Right atrium auricular region (tissue), 2 donors: ENCODE measurements at places on chromosomes 2 and 18.

GRCh38 chr18:3596637-3597384 is 146.8 kb downstream of the TGIF1 start:
- DNase-seq: peak; percentile 83

DNA sequence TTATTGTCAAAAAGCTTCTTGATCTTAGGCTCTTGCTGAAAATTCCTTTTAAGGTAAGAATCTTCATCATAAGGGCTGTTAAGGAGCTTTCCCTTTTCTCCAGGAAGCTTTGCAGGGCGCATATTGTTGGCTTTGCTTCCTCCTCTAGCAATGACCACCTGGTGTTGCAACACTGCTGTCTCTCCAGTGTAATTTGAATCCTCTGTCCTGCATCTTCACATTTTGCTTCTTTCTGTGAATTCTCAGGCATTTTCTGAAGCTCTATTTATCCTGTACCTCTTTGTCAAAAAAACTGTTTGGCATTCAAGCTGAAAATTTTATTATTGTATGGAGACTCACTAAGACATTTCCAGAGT is 533.1 kb upstream of the CHAC2 start:
- no peak for DNase-seq

GRCh38 chr18:51390702-51391101 is 193.2 kb upstream of the MEX3C start:
- DNase-seq: no peak

GRCh38 chr2:228614741-228615140 is 433.3 kb upstream of the SPHKAP start:
- DNase-seq: no peak

GRCh38 chr18:6798896-6799295 is 69.4 kb downstream of the ARHGAP28 start:
- DNase-seq: no peak

DNA sequence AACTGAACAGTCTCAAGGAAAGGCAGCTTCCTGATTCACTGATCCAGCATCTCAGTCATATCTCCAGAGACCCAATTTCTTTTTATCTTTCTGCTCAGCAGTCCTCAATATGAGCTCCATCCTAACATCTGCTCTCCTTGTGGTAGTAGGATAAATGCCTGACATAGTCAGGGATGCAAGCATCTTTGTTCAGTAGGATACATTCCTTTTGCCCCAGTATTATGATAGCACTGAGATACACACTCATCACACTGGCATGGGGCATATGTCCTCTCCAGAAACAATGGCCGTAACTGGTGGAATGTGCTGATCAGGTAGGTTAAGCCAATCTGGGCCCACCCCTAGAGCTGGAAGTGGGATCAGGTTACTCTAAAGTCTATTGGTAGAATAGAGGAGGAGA is 207.2 kb downstream of the ETAA1 start:
- no peak for DNase-seq

DNA sequence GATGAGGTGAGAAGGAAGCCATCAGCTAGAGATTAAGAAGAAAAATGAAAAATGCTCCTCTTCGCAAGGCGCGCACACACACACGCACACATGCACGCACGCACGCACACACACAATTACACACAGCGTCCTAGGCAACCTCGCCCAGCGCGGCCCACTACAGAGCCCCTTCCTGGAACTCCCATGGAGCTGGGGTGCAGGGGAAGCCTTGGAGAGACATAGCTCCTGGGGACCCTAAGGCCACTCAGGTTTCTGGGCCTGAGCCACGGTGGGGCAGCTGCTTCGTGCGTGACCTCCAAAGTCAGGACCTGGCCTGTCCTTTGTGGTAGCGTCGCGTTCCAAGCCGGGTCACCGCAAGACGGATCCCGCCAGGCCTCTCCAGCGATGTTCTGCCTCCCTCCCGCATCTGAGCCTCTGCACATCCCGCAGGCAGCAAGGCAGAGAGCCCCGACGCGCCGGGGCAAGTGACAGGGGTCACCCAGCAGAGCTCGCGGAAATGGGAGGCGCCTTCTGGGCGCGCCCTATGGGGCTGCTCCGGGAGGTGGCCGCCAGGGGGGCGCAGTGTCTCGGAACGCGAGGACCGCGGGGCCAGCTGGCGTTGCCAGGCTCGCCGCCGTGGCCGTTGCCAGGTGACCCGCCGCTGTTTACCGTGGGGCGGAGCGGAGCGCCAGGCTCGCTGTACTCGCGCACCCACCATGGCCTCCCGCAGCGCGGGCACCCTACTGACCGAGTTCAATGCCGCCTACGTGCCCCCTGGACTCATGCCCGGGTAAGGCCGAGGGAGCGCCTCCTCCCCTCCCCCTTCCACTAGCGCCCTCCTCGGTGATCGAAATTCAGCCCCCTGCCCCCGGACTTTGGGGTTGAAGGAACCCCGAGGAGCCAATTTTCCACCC is 79.0 kb downstream of the CIB4 start:
- DNase-seq: no peak

GRCh38 chr18:23301972-23302371 is 151.1 kb upstream of the RIOK3 start:
- DNase-seq: no peak

DNA sequence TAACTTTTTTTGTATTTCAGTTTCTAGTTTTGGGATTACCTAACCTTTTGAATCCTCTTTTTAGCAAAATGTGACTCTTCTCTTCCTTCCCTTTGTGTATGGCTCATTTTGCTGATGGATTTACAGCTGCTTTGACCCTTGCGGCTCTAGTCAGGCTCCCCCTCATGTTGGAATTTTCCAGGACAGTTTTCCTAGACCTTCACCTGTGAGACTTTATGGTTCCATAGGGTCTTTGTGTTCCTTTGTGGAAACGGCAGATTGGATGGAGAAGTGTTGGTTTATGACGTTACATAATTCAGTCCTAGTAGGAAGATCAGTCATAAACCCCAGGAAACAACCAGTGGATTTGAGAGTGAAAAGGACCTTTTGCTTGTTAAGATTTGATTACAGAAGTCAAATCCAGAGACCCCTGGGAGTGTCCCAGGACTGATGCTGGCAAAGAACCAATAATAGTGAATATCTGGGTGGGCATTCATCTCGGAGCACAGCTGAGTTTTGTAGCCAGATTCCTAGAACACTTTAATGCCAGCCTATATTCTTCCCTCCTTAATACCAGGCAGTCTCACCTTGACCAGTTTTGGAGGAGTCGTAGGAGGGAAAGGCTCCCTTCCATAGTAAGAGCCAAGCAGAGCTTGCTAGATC is 42.7 kb downstream of the SOCS6 start:
- DNase-seq: no peak

GRCh38 chr2:173414823-173415322 is 60.2 kb downstream of the CDCA7 start:
- DNase-seq: no peak

DNA sequence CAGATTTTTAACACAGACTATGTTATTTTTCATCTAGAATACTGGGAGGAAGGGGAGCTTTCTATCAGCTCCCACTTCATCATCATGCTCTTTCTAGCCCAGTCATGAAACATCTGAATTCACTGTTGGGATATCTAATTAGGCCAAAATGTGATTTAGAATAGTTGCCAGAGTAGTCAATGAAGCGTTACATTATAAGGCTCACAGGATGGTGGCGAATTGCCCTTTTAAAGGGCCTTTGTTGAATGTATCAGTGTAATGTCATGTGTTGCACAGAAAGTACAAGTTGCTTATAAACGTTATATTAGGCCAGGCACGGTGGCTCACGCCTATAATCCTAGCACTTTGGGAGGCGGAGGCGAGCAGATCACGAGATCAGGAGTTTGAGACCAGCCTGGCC is 45.6 kb downstream of the PDE1A start:
- DNase-seq: no peak

- no peak for DNase-seq
Observed at GRCh38 chr2:28749526-28749925, 2.1 kb upstream of the PPP1CB start.

GRCh38 chr2:844715-845114 is 105.9 kb upstream of the SNTG2 start:
- no peak for DNase-seq

DNA sequence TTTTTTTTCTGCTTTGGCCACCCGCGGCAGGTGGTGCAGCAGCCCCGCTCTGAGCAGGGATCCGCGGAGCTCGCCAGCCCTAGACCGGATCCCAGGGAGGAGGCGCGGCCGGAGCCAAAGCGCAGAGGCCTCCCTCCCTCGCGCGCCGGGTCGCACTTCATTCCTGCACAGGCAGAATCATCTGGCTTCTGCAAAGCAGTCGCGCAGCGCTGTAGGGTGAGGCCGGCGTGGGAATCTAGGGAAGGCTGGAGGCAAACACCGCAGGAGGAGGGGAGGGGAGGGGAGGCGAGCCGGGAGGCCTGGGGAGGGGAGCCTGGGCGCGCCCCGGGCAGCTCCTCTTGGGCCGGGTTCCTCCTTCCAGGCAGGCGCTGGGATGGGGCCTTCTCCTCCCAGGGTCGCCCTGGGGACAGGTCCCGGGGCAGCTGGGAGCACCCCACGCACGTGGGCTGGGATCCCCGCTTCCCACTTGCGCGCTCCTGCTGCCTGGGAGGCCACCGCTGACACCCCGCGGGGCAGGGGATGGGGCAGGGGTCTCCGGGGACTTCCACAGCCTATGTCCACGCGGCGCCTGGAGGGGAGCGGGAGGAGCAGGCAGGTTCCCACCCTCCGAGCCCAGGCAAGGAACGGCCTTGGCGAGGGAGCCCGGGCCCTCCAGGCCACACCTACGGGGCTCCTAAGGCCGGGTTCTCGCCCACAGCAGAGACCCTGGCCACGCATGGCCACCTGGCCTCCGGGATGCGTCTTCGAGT is 45.0 kb downstream of the MBP start:
- DNase-seq: no peak

DNA sequence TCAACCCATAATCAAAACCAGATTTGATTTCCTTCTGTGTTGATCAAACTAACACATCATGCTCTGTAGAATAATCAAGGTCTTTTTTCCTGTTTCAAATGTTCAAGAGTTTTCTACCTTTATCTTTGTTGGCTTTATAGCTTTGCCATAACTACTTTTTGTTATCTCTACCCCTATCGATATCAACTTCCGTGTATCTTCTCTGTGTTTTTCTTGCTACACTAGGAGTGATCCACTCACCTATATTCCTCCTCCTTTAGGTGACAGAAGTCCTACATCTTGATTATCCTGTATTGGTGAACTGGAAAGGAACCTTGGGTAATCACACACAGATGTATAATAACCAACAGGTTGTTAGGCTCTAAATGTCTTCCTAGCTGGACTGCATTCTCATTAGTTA is 85.5 kb downstream of the LTBP1 start:
- DNase-seq: no peak

- DNase-seq: no peak
Observed at GRCh38 chr2:71919708-71920107, 228.0 kb downstream of the CYP26B1 start.

DNA sequence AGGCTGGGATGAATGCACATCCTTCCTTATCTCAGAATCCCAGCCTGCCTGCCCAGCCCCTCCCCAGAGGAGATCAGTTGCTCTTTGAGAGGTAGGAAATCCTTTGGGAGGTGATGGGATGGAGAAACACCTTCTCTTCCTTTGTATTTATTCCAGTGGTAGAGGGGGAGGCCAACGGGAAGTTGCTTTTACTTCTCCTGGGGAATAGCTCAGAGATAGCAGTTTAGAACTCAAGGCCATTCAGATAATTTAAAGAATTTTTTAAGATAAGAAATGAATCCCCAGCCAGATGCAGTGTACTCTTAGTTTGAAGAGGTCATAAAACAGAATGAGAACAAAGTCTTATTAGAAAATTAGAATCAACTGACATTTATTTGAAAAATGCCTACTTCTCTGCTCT is 67.4 kb upstream of the PPM1B start:
- DNase-seq: no peak

- no peak for DNase-seq
Observed at GRCh38 chr2:15579641-15580040, 12.0 kb upstream of the DDX1 start.

DNA sequence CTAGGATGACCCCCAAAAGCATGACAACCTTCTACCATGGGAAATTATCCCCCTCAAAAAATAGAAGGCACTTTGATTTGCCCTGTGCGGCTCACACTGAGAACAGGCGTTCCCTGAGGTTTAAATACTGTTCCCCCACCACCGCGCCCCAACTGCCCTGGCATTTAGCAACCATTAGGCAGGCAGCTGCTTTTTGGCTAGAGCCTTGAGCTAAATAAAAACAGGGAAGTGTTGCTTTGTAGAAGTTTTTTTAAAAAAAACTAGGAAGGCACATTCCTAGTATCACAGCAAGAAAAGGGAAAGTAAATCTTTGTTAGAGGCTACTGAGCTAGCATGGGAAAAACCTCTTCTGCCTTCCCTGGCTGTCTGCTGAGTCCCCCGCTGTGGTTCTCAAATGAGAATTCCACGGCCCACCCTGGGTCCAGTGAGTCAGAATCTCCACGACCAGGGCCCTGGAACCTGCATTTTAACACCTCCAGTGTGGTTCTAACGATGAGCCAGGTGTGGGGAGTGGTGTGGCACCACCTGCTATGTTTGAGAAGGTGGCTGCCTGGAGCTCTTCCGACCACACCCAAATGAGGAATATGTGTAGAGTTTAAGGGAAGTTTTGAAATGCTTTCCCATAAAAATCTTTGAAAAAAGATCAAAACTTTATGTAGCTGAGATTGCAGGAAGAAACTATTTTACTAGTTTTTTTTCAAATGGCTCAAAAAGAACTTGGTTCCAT is 66.4 kb downstream of the VIT start:
- DNase-seq: no peak

GRCh38 chr2:9791711-9792110 is 51.6 kb upstream of the TAF1B start:
- DNase-seq: no peak

GRCh38 chr2:69210385-69210784 is 176.6 kb downstream of the GFPT1 start:
- DNase-seq: no peak

DNA sequence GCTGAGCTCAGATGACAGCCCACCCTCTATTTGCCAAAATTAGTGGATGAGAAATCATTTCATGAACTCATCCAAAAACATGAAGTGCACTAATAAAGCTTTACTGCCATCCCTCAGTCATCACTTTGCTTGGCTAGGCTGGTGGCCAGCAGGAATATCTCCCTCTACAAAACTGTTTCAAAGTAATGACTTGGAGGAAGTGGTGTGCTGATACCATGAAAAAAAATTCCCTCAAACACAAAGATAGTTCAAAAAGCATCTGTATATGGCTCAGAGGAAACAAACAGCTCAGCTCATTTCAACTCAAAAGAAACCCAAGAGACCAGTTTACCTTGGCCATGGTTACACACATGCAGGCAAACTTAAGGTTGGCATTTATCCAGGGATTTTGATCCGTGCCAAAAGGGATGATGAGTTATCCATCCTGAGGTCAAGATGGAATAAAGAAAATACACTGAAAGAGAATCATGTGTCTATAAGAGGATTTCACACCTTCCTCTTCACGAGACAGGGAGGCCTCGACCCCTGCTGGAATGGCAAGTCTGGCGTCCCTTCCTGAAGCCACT is 18.4 kb upstream of the WIPF1 start:
- no peak for DNase-seq

GRCh38 chr2:121475811-121476571 is 54.7 kb upstream of the RNU4ATAC start:
- no peak for DNase-seq

GRCh38 chr2:157830696-157831570 is 45.2 kb downstream of the ACVR1 start:
- no peak for DNase-seq
